ENCODE measurements at places on chromosomes 6 and 20. TPM values are rescaled to one million over a fixed set of nuclear protein-coding genes. Genes with fewer than 3 reads are reported as not detected.

DNA sequence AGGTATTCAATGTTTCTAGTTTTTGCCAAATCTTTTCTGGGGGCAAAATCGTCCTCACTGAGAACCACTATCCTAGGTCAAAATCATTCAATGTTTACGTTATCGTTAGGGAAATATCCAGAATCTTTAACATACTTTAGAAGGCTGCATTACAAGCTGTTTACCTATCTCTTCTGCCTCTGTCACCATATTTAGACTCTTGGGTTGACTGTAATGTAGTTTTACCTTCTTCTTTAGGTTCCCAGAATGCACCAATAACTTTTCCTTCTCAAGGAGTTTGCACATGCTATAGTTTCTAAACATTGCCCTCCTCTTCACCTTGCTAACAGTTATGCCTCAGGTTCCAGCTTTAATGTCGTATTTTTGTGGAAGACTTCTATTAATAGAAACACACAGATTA, 1185.5 kb upstream of the ADGRB3 start:
- no peak for ATAC-seq
- no peaks in the 10 kb centered on the region for H3K4me1 ChIP-seq
- H3K36me3 ChIP-seq, result no peaks in the 10 kb centered on the region
- H3K27me3 ChIP-seq, result no peaks in the 10 kb centered on the region
- no peak overlapping the region for H3K27ac ChIP-seq
- no peak overlapping the region for H3K4me3 ChIP-seq

DNA sequence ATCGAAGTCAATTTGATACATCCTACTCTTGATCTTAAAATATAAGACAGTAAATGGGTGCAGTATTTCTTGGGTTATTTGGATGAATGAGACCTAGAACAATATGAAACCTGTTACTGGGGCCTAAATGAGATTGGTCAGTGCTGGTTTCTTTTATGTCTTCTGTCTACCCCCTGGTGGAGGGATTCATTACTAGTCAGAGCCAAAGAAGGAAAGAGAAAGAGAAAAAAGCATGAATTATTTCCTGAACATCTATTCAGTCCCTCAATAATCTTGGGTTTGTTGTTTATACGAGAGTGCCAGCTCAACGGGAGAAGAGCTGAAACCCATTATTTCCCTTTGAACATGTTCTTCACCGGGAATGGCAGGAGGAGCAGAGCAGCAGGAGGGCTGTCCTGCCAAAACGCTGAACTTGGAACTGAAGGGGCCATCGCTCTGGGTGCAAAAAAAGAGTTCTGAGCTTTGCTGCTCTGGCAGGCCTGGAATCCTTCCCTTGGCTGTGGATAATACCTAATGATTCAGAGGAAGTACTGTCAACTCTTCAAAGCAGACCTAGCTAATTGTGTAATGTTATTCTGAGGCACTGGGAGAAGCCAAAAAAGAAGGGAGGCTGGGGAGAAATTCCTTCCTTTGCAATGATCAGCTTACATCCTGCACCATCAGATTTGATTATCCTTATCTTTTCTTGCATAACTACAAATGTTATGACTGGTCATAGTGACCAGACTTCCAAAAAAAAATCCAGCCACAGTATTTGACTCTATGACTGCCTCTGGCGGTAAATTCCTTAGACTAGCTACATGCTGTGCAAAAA, 72.0 kb downstream of the BLOC1S5 start:
- H3K36me3 ChIP-seq, result no peaks in the 10 kb centered on the region
- no peak for ATAC-seq
- H3K27me3 ChIP-seq, result no peaks in the 10 kb centered on the region
- H3K27ac ChIP-seq, result no peak overlapping the region
- H3K4me1 ChIP-seq, result no peaks in the 10 kb centered on the region

GRCh38 chr6:45590696-45591184, 213.0 kb upstream of the SUPT3H start:
- no peaks in the 10 kb centered on the region for H3K27me3 ChIP-seq
- H3K27ac ChIP-seq, result peak overlapping the region; percentile 81
- H3K36me3 ChIP-seq, result no peaks in the 10 kb centered on the region
- peaks cover 80% of the 10 kb centered on the region for H3K4me1 ChIP-seq

- no peaks in the 10 kb centered on the region for H3K36me3 ChIP-seq
- no peaks in the 10 kb centered on the region for H3K27me3 ChIP-seq
- H3K27ac ChIP-seq, result no peak overlapping the region
- no peaks in the 10 kb centered on the region for H3K4me1 ChIP-seq
- H3K4me3 ChIP-seq, result no peak overlapping the region
- no peak for ATAC-seq
These were observed 57.9 kb upstream of the FOXO3 start for GRCh38 chr6:108502832-108503231.

DNA sequence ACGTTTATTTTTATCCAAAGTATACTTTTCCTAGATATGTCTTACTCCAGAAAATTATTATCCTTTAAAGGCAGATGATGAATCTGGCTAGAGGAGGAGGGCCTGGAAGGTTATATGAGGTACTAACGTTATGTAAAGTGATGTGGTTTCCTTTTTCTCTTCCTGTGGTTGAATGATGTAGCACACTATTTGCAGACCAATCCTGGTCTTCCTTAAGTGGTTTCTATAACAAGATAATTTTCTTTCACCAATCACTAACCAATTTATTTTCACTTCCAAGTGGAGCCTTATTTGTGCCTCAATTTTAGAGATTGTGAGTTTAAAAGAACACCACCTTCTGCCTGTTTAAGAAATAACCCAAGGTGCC, 154.6 kb upstream of the SOX4 start:
- peak overlapping the region; percentile 57 for H3K4me3 ChIP-seq
- peaks cover 5% of the 10 kb centered on the region for H3K4me1 ChIP-seq
- peaks cover 4% of the 10 kb centered on the region for H3K27me3 ChIP-seq
- H3K36me3 ChIP-seq, result no peaks in the 10 kb centered on the region
- peak; percentile 51 for ATAC-seq
- peak overlapping the region; percentile 90 for H3K27ac ChIP-seq

DNA sequence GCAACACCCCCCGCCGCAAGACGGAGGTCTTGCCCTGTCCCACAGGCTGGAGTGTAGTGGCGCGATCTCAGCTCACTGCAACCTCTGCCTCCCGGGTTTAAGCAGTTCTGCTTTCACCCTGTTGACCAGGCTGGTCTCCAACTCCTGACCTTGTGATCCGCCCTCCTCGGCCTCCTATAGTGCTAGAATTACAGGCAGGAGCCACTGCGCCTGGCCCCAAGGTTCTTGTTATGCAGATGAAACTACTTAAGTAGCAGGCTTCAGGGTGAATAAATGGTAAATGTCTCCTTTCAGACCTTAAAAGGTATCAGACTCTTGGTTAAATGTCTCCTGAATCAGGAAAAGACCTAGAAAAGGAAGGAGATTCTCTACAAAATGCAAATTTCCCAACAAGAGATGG, 95.4 kb upstream of the TMEM181 start:
- no peak overlapping the region for H3K4me3 ChIP-seq
- H3K27me3 ChIP-seq, result no peaks in the 10 kb centered on the region
- peaks cover 39% of the 10 kb centered on the region for H3K36me3 ChIP-seq
- H3K27ac ChIP-seq, result no peak overlapping the region

DNA sequence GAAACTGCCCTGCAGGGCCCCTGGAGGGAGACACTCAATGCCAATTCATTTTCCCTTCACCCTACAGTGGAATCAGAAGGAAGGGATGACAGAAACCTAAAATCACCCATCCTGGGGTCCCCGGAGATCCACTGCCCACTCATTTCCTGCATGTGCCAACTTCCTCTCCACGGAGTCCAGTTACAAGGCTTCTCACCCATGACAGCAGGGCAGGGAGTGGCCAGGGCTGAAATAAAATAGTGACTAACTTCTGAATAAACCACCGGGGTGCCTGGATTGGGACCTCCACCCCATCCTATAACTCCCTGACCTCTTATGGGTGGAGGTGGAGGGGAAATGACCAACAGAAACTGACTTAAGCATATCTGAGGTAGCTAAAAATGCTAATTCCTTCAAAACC, 362.3 kb downstream of the MAFB start:
- H3K36me3 ChIP-seq, result no peaks in the 10 kb centered on the region
- peaks cover 11% of the 10 kb centered on the region for H3K27me3 ChIP-seq
- ATAC-seq, result no peak
- H3K4me3 ChIP-seq, result no peak overlapping the region
- no peak overlapping the region for H3K27ac ChIP-seq
- no peaks in the 10 kb centered on the region for H3K4me1 ChIP-seq

GRCh38 chr6:35469751-35470662, 1.8 kb downstream of the RPL10A start:
- H3K27ac ChIP-seq, result peak overlapping the region; percentile 98
- peak overlapping the region; percentile 99 for H3K4me3 ChIP-seq
- H3K36me3 ChIP-seq, result peaks cover 82% of the 10 kb centered on the region
- H3K27me3 ChIP-seq, result no peaks in the 10 kb centered on the region
- no peak for ATAC-seq

DNA sequence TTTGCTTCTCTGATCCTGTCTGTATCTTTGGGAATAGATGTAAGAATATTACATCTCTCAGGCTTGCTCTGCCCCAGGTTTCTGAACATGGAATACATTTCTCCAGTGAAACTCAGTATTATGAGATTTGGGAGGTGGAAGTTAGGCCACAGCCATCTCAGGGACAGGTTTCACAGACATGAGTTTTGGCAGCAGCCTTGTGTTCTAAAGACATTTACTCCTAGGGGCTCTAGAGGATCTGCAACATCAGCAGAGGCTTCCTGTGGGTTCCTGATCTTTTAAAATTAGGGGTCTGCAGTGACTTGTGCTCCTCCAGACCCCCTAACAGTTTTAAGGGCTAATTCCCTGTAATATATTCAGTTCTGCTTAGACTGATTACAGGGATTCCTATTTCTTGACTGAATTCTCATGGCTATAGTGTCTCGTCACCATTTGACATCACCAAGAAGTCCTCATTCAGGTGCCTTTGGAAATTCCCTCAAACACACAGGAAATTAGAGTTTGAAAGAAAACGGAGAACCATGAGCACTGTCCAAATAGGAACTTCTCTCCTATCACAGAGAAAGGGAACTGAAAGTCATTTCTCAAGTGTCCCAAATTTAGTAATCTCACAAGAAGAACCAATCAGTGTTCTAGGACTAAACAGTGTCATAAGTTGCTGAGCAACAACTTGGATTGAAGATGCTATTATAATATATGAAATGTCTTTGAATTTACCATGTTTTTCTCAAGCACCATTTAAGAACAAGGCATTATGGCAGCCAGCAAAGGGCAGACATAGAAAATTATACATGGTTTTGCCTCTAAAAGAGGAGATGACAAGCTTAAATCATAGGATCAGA, 2.5 kb upstream of the HLA-DRA start:
- no peak overlapping the region for H3K27ac ChIP-seq
- peaks cover 8% of the 10 kb centered on the region for H3K4me1 ChIP-seq
- peaks cover 18% of the 10 kb centered on the region for H3K27me3 ChIP-seq
- peak; percentile 65 for ATAC-seq
- no peaks in the 10 kb centered on the region for H3K36me3 ChIP-seq

- H3K4me3 ChIP-seq, result no peak overlapping the region
- H3K27me3 ChIP-seq, result peaks cover 27% of the 10 kb centered on the region
- peak; percentile 66 for ATAC-seq
- no peak overlapping the region for H3K27ac ChIP-seq
These were observed 9.0 kb upstream of the AFDN start for GRCh38 chr6:167817729-167818128.

The ELOVL4 gene
- 3.4 TPM for total RNA-seq

The CSNK2B gene
- total RNA-seq, result 204 TPM

The ECT2L gene
- 0.11 TPM for total RNA-seq
